ENCODE measurements at places on chromosomes 2 and 18. TPM values are rescaled to one million over a fixed set of nuclear protein-coding genes. Genes with fewer than 3 reads are reported as not detected.

DNA sequence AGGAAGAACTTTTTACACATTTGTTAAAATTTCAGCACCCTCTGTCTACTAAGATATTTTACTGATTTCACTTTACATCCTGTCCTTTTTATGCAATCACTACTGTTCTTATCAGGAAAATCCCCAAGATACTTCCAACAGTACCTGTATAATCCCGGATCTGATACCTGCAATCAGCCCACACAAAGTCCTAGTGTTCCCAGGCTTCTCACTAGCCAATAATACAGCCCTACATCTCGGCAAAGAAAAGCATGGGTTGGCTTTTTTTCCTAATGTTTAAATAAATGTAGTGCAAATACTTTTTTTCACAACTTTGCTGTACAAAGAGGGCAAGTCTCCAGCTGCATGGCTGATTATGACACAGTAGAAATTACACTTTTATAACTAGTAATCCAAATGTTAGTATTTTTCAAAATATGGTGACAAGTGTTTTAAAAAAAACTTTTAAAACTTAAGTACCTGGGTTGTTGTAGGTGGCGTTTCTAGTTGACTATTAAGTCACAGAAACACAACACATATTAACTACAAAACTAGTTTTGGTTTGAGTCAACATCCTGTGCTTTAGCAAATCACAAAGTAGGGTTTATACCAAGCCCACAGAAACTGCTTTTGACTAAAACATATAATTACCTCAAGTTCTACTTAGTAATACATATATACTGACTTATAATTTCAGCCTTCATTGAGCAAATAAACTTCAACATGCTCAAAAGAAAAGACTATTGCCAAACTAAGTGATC lies 19.5 kb downstream of the CNOT11 start:
- DNase-seq, result no peak

DNA sequence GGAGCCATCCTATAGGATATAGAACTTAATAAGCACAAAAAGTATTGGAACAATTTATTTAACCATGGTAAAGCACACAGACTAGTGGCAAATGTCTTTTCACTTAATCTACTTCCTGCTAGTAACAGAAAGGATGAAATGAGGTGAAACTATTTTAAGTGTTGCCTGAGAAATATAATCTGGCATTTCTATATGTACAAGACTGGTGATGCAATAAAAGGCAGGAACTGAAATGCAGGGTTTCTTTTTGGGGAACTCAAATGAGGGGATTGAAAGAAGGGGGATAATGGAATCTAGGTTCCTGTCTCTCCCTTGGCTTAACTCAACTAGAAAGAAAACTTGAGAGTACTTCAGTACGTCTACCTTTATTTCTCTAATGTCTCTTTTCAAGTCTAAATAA lies 122.3 kb downstream of the MEMO1 start:
- DNase-seq, result no peak

DNA sequence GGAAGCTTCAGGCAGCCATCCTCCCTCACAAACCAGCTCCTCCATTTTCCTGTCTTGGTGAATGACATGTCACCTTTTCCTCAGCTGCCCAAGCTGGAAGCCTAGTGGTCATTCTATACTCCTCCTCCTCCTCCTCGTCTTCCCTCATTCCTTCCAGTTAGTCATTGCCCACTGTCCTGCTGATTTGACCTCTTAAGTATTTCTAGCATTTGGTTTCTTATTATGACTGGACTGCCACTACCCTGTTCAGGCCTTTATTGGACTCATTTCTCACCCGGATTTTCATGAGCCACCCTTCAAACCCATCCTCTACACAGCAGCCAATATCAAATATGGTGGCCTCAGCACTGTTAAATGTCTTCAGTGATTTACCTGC lies 21.9 kb upstream of the MGAT5 start:
- DNase-seq, result no peak

DNA sequence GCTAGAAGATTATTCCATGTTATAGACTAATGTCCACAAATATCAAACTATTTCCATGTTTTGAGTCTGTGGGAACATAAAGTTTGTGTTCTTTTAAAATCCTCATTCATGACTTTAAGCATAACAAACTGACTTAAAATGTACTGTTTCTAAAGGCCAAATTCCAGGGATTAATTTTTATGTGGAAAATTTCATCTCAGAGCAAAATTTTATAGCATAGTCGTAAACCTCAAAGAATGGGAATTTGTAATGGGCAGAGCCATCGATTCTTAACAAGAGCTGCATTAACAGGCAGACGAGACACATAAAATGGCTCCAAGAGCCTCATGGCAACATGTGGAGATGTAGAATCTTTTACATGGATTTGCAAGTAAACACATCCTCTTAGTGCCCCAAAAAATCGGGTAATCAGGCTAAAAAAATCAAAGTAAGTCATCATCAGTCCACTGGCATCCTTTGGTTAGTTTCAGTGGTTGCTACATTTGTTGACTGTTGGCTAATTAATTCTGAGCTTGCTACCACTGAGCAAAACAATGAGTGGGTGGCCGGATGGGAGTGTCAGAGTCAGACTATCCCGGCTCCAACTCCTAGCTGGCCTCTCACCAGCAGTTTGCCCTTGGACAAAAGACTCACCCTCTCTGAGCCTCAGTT lies 119.6 kb downstream of the FAM210A start:
- no peak for DNase-seq

- DNase-seq, result no peak
These were observed 304.7 kb downstream of the PTPRM start for GRCh38 chr18:7871560-7872456.

- no peak for DNase-seq
These were observed 153.5 kb upstream of the PGAP1 start for GRCh38 chr2:197079832-197080555.

DNA sequence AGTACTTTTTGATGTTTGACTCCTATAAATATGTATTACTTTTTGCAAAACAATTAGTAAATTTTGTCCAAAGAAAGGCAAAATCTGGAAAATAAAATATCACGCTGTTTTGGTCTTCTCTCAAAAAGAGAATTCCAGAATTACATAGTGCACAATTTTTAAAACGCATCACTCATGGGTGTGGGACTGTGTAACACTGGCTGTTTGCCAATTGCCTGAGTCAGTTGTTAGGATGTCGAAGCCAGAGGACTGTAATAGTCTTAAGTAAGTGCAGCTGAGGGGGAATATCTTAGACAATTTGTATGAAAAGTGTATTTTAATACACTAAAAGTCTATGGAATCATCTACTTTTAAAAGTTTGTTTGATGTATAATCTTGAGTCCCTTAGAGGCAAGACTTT lies 24.1 kb upstream of the EPHA4 start:
- DNase-seq, result no peak

DNA sequence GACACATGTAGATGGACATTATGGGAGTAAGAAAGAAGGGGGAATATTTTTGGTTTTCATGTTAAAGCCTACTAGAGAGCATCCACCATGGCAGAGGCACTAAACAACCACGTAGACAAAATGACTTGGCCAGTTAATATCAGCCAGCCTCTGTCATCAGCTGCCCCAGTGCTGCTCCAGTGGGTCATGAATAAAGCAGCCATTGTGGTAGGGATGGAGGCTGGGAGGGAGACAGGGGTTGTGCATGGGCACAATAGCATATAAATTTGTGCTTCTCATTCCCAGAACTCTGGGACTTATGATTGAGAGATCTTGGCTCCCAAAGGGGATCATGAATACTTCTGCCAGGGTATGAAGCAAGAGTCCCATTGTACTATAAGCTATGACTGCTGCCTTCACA lies 31.1 kb upstream of the CXCR4 start:
- no peak for DNase-seq

GRCh38 chr2:53944542-53944941 lies 26.3 kb downstream of the PSME4 start:
- no peak for DNase-seq

GRCh38 chr2:218263817-218264641 lies 3.2 kb downstream of the GPBAR1 start:
- no peak for DNase-seq

GRCh38 chr18:37578886-37579513 lies 13.4 kb upstream of the CELF4 start:
- DNase-seq, result no peak

DNA sequence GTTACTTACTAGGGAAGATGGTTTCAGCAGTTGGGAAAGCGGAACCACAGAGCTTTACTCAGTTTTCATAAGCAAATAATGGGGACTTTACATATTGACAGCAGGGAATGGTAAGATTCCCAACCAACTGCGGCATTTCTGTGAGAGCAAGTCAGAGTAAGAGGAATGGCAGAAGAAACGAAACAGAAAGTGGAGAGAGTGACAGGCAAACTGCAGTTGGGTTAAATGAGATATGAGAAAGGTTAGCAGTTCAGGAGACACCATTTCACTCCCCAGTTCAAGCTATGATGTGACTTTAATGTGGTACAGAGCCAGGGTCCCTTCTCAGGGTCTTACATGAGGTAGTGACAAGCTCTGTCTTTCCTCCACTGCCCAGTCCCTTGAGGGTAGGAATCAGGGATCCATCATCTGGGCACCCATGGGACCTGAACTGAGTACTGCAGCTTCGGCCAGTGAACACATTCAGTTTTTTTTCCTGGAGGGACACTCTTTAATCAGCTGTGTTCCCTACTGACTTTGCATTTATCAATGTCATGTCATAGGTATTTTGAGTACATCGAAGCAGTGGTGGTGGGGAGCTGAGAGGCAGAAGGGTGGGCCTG lies 33.0 kb upstream of the GREB1 start:
- no peak for DNase-seq

- peak; percentile 46 for DNase-seq
These were observed 105.0 kb upstream of the ALK start for GRCh38 chr2:30026091-30027055.

GRCh38 chr2:146392631-146393030 lies 1452.2 kb upstream of the ACVR2A start:
- no peak for DNase-seq

DNA sequence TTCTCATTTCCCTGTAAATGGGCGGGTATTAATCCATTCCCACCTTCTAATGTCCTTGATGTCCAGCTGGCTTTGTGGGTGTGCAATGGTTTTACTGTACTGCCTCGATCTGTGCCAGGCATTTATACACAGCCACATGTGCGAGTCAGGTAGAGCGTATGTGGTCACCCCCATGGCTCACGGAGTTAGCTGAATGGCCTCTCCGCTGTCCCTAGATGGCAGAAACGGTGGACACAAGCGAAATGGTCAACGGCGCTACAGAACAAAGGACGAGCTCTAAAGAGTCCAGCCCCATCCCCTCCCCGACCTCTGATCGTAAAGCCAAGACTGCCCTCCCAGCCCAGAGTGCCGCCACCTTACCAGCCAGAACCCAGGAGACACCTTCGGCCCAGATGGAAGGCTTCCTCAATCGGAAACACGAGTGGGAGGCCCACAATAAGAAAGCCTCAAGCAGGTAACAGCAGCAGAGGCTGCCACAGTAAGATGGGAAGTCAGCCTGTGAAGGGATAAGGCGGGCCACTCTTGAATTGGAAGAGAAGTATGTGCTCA lies 59.1 kb upstream of the EML6 start:
- DNase-seq, result no peak

Gene MALT1
- 32.1 TPM for polyA plus RNA-seq

Gene FLACC1
- 2.0 TPM for polyA plus RNA-seq

Gene ZNF514
- polyA plus RNA-seq, result 25.0 TPM

Gene SLC35F5
- 115 TPM for polyA plus RNA-seq

Gene IL37
- polyA plus RNA-seq, result 0.40 TPM

Gene DSG1
- 0.03 TPM for polyA plus RNA-seq

Gene MDH1B
- 14.5 TPM for polyA plus RNA-seq

Gene SH3RF3
- 5.2 TPM for polyA plus RNA-seq

Gene GBX2
- 0.70 TPM for polyA plus RNA-seq

Data from renal cortex interstitium (tissue), 15 donors.